Omental fat pad (tissue), 4 donors: ENCODE measurements at places on chromosomes 7 and 10.

DNA sequence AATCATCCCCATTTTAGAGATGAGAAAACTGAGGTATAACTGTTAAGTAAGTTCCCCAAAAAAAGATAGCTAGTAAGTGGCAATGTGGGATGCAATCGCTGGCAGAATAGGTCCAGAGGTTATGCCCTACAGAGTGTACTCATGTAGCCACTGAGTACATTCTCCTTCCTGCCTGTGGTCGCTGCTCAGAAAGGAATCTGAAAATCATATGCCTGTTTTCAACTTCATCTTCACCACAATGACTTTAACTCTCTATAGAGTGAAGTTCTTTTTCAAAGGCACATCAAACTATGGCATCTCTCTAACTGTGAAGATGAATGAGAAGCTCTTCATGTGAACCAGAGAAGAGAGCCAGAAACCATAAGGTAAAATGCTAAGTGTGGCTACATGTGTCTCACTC is 162.2 kb upstream of the SLC25A13 start:
- no peak for DNase-seq

- DNase-seq = no peak
These were observed 403 bp downstream of the CDK6 start for GRCh38 chr7:92835851-92836488.

DNA sequence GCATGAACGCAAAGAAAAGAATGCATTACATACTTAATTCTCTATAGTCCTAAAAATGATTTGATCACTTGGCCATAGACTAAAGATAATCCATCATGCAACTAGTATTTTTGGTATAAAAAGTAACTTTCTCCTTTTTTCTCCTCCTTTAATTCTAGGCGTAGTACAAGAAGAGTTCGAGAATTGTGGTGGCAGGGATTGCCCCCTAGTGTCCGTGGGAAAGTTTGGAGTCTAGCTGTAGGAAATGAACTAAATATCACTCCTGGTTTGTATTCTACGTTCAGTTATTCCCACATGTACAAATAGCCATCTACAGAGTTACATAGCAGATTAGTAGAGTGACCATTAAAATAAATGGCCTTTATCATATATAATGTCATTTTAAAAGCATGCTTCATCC is 45.5 kb upstream of the HELLS start:
- no peak for DNase-seq

DNA sequence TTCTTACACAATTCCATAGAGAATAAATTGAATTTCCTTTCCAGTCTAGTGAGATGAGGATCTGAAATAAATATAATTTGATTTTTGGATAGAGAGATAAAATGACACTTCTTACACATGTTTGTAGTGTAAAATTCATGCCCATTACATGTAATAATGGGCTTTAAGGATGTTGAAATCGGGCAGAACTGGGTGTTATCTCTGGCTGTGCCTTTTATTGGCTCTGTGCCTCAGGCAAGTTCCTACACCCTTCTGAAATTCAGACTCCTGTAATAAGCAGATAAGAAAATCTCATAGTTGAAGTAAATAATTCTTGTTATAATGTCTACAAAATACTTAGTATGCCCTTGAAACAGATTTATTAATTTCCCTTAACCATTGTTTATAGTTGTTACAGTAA is 125.6 kb downstream of the SEMA3A start:
- no peak for DNase-seq

DNA sequence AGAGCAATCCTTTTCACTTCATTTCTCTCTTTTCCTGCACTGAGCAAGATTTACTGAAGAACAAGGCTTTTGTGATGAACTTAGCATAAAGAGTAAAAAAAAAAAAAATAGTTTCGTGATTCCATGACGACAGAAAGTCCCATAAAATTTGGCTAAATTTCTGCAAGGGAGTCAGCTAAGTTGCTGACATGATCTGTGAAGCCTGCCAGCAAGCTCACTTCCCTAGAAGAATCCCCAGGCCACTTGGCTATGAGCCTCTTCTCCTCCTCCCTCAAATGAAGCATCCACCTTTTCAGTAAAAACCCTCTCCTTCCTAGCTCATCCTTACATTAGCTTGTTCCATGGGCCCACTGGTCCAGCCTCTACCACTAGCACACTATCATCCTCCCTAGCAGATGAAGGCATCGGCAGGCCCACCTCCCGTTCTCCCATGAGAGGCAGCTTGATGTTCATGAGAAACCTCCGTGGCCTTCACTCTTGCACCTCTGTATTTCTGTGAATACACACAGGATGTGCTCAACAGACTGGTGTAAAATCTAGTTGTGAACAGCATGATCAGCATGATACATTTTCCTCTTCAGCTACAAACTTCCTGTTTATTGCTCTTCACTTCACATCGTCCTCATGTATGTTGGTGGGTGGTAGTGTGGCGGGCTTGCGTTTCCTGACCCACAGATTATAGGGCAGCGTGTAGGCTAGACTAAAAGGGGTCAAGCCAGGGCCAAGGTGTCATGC is 30.9 kb downstream of the GIMAP8 start:
- no peak for DNase-seq

- no peak for DNase-seq
These were observed 1096.9 kb upstream of the POT1 start for GRCh38 chr7:126026421-126027088.

- DNase-seq = no peak
These were observed 128.9 kb downstream of the VIPR2 start for GRCh38 chr7:159015454-159016410.

GRCh38 chr10:49107887-49108267 is 7.4 kb downstream of the VSTM4 start:
- DNase-seq = no peak

DNA sequence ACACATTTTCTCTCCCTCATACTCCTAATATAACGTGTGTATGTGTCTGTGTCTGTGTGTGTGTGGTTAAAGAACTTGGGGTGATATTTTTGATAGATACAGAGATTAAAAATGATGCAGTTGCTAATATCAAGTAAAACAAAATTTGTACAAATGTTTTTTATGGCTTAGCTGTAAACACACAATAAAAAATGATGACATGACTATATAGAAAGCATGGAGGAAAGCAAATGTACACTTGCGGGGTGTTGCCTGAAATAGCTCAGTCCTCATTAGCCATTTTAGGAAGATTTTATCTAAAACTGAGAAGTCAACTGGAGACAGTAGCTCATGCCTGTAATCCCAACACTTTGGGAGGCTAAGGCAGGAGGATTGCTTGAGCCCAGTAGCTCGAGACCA is 5.6 kb upstream of the TASOR2 start:
- no peak for DNase-seq

DNA sequence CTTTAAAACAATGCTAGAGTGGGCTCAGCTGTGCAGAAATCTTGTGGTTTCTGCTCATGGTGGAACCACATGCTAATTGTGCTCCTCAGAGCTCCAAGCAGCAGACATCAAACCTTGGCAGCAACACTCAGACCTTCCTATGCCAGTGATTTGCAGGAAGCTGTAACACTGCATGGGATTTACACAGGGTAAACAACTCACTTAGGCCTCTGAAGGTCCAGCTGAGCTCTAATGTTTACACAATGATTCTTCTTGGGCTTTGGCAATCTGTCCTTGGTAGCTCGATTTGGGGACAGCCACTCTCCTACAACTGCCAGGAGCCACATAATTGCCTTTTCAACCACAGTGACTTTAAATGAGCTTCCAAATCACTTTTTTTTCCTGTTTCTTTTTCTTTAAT is 97.7 kb upstream of the PDLIM1 start:
- no peak for DNase-seq

DNA sequence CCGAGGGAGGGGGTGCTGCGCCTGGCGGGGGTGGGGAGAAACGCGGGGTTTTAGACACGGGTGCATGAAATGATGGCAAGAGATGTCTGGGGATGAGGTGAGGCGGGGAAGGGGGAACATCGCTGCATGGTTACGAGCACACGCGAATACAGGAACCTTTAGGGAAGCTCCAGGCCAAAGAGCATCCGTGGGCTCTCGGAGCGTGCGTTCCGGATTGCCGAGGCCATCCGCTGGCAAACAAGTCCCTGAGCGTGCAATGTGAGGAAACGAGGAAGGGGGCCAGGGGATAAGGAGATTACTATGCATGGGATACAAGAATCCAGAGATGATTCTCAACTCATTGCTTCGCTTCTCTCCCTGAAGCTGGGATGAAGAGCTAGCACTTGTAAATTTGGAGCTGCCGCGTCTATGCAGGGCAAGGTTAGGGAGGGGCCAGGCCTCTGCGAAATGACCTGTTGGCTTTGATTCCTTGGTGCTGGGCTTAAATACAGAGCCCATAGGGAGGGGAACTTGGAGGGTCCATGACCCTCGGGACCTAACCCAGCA is 520 bp upstream of the WNT2 start:
- DNase-seq = no peak

DNA sequence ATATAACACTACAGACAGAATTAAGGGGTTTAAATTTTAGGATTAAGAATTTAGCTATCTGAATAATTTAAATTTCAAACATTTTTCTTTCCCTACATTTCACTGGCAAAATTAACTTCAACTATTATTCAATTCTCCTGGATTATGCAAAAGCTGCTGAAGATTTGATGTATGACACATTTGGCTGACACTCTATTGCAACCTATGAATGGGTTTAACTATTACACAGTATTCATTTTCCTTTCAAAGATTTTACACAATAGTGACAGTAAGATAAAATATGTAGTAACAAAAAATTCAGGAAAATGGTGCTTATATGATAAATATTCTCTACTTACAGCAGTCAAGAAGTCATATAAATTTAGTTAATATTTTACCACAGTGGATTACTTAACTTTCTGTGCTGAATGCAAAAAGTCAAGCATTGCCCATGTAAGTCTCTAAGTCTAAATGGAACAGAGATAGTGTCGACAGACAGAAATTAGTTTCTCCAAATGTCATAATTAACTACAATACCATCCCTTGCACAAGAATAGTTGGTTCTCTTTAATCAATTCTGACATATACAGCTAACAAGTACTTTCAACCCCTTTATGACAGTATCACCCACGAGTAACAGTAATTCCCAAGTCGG is 194.1 kb upstream of the FRMD4A start:
- no peak for DNase-seq

- DNase-seq = no peak
These were observed 26.6 kb downstream of the POLR3A start for GRCh38 chr10:78002541-78003288.

DNA sequence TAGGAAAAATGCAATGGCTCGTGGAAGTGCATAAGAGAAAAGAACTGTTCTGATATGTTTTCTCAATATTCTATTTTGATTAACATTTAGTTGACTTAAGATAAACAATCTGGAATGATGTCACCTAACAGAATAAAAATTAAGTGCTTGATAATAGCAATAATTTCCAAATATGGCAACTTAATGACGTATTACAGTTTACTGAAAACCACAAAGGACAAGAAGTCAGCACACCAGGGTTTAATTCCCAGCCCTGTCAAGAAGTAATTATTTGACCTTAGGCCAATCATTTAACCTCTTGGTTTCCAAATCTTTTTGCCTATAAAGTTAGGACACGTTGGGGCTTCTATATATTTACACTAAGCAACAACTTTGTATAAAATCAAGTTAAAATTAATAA is 95.7 kb downstream of the CABCOCO1 start:
- no peak for DNase-seq

- DNase-seq = peak; percentile 51
These were observed 19.0 kb upstream of the CLDN4 start for GRCh38 chr7:73811760-73812168.

GRCh38 chr7:46544396-46545008 is 623.4 kb upstream of the IGFBP3 start:
- no peak for DNase-seq

GRCh38 chr10:30784897-30785605 is 155.5 kb upstream of the LYZL2 start:
- peak; percentile 28 for DNase-seq

GRCh38 chr7:20797462-20798080 is 10.9 kb upstream of the SP8 start:
- DNase-seq = no peak

- no peak for DNase-seq
These were observed 516.5 kb downstream of the PHTF2 start for GRCh38 chr7:78315119-78315518.

- DNase-seq = no peak
These were observed 155.7 kb downstream of the PLPP4 start for GRCh38 chr10:120612756-120613155.

DNA sequence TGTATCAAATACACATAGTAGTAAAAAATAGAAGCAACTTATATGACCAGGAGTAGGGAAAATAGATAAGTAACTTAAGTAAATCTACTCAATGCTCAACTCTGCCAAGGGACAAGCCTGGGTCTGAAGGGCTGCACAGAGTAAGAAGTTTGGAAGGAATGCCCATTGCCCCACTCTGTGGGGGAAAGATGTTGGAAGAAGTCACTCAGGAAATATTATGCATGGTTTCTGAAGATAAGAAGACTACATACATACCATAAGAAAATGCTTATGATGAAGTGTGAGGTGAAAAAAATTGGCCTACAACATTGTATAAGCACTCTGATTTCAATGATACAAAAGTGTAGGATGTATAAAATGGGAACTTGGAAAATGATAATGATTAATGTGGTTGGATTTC is 54.0 kb downstream of the LAMB4 start:
- DNase-seq = no peak

DNA sequence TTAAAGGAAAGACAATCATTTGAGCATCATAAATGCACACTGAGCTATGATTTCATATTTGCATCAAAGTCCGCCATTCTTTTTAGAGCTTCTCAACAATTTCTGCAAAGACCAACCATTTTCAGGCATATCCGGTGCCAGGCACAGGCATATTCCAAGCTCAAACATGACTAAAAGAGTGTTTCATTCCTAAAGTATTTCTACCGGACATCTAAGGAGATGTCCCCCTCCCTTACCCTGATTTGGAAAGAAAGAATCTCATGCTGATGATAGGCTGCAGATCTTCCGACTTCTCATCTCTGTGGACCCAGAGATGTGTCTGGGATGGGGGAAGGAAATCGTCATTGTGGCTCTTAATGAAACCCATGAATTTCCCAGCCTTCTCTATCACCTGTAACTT is 600.5 kb upstream of the MGMT start:
- DNase-seq = no peak

- no peak for DNase-seq
These were observed 37.5 kb upstream of the MRPS16 start for GRCh38 chr10:73289958-73290357.

DNA sequence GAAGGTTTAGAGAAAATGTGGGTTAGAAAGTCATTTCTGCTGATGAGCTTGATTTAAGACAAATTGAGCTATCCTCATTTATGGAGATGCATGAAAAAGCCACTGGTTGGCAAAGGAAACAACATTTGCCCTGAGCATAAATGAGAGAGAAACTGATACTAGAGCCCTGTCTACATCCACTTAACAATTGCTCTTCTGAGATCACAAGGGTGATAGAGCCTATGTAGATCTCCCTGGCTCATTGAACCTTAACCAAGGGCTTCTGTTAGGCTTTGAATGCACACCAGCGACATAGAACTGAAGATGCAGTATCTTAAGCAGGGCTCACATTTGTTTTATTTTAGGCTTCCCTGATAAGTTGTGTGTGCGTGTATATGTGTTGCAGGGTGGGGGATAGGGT is 35.0 kb downstream of the GPR141 start:
- no peak for DNase-seq
